D721Med (cell line): ENCODE measurements at places on chromosomes 4 and X.

DNA sequence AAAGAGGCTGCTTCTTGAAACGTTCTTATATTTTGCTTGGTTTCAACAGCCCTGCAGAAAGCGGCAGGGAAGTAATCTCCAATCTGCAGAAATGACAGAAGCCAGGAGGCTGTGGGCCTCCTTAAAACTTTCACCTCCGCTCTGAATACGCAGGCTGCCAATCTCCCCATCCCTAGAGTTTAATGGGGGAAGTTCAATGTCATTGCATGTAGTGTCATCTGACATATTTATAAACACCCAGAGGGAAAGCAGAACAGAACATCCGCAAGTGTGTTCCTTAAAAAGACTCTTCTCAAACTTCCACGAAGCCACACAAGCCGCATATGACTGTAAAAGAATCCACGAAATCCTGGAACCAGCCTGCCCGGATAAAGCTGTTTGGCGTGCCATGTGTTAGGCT lies 148.8 kb upstream of the TBL1X start:
- no peak for DNase-seq

GRCh38 chrX:72395237-72395636 lies 89.5 kb upstream of the CITED1 start:
- no peak for DNase-seq

DNA sequence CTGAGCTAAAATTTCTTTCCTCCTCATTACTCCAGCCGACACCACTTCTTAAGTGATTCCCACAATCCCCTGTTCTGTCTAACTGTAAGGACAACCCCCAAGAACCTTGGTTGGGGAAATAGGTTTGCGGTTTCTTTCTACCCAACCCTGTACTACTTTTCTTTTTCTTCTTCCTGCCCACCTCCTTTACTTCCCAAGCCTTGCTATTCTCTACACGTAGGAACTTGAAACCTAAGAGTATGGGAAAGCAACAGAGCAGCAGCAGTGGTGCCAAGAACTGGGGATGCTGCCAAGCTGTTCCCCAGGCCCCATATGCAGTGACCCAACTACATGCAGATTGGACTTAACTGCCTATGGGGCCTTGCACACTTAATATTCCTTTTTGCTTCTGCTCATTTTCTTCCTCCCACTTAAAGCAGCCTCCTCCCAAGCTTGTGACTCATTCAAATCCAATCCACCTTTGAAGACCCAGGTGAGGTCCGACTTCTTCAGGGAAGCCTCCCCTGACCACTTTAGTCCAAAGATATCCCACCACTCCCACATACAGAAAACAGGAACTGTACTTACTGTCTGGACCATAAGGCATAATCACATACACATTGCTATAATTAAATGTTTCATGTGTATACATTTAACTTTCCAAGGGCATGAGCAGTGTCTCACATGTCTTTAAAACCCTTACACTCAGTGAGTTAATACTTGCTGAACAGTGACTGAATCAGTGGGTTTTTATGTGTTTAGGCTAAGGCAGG lies 1.7 kb downstream of the FAM120C start:
- DNase-seq, result no peak

DNA sequence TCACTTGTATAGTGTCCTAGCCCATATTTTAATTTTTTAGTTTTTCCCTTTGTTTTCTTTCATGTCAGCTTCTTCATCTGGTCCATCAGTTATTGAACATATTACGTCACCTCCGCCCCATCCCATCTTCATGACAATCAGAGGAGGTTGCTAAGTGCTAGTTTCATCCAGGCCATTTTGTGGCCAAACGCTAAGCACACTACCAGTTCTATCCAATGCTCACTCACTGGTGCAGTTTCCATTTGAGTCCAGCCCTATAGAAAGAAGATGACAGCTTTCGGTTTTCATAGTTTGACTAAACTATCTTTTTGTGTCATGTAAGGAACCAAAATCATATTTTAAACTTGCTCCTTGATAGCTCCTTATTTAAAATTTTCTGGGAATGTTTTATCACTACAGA lies 304.2 kb downstream of the TENM3 start:
- DNase-seq, result no peak

GRCh38 chr4:6777636-6778281 lies 4.8 kb upstream of the KIAA0232 start:
- DNase-seq, result no peak

DNA sequence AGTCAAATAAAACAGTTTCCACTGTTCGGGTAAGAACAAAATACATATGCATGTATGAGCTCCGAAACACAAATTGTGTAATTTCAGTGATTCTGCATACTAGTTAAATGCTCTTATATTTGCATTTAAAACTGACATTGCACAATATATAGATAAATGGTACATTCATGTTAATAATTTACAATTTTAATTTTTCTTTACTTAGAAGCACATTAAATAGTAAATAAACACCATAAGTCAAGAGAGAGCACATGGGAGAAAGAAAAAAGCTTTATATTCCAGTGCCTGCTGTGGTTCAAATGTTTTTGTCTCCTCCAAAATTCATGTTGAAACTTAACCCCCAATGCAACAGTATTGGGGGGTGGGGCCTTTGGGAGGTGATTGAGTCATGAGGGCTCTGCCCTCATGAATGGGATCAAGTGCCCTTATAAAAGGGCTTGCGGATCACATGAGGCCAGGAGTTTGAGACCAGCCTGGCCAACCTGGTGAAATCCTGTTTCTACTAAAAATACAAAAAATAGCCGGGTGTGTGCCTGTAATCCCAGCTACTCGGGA lies 322.9 kb downstream of the BCOR start:
- DNase-seq, result no peak

DNA sequence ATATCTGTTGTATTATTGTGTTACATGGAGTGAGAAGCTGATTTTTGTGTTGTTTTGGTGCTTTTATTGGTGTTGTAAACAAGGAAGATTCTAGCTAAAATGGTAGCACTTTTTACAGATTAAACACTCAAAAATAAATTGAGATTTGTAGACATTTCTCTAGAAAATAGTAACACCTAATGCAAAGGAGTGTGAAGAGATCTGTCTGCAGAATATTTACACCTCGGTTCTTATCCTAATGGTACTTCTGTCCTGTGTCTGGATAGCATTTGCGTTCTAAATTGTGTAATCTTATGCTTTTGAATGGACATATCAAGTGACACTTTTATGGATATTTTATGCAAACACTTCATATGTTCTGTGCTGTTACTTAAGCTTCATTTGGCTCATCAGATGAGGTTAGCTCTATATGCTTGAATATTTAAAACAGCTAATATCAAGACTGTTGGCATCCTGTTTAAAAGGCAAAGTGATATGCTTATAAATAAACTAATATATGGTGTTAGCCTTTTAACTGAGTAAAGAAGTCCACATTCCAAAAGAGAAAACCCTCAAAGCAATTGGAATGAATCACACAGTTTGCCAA lies 6.0 kb downstream of the PCDH7 start:
- no peak for DNase-seq

DNA sequence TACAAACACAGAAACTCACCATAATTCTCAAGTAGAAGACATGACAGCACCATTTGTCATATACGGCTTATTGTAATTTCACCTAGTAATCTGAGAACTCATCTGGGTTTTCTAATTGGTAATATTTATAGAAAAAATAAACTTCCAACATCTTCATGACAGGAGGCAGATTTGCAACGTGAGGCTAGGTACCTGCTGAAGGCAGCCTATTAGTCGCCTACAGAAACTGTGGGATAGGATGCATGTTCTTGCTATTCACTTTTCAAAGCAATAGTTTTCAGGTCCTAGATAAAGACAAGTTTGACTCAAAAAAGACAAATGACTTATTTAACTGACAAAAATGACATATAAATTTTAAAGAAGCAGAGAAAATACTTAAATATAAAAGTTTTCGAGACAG lies 2.9 kb downstream of the ZNF732 start:
- DNase-seq, result no peak

GRCh38 chr4:25654971-25655963 lies at the start of gene SLC34A2:
TSS of gene SLC34A2 (plus strand) at chr4:25655851. CDS start at chr4:25662501, 6,650 bp downstream.
- DNase-seq, result no peak

- DNase-seq, result no peak
Measured at GRCh38 chrX:115266300-115266699, 23.2 kb upstream of the LUZP4 start.

DNA sequence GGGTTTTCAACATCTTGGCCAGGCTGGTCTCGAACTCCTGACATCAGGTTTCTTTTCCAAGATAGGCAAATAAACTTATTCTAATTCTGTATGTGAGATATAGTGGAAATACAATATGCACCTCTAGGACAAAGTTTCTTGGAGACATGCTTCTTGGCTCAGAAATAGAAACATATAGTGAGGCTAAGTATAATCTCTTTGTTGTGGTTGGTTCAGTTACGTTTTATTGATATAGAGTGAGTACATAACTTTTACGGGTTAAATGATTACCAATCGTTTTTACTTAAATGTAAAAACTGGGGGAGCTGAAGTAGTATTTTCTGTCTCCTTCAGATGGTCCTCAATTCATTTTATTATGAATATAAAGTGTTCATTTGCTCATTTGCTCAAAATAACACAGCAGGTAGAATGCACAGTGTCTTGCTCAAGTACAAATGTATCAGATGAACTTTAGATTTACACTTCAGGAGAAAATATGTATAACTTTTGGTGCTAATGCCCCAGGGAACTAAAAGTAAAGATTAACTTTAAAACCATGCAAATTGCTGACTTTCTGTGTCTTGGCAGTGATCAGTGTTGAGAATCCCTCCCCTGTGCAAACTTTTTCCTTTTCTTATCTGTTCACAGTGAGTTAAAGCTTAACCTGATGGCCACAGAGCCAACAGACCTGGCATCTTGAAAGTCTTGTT lies 77.6 kb downstream of the AFF1 start:
- DNase-seq, result no peak

- DNase-seq, result no peak
Measured at GRCh38 chr4:34412911-34413310, 1831.4 kb downstream of the ARAP2 start.

- DNase-seq, result no peak
Measured at GRCh38 chr4:127102361-127102760, 530.4 kb upstream of the INTU start.

GRCh38 chr4:37604461-37604860 lies 81.7 kb downstream of the RELL1 start:
- DNase-seq, result no peak

GRCh38 chr4:163764569-163764968 lies 270.1 kb downstream of the TMA16 start:
- no peak for DNase-seq

- DNase-seq, result no peak
Measured at GRCh38 chrX:72123471-72124185, 8.1 kb downstream of the RTL5 start.

DNA sequence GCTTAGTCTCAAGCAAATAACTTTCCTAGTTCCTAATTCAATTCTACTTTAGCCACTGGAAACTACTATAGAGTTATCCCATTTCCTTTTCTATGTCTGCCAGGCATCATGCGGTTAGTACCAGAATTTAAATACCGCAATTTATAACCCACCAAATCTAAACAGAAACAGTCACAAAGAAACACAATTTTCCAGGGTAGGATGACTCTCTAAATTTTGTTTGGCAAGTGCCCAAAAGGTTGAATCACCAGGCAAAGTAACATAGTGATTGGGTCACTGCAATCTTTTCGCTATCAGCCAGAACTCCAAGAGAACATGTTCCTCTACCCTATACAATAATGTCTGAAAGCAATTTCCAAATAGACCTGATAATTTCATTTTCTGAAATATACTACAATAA lies 240.2 kb upstream of the GRIA3 start:
- DNase-seq, result no peak
